ENCODE measurements at places on chromosomes 16 and 17.

- peak; percentile 39 for DNase-seq
These were observed 102.2 kb downstream of the RAP1GAP2 start for GRCh38 chr17:2898255-2898926.

GRCh38 chr17:64441772-64442540, 7.0 kb upstream of the MILR1 start:
- no peak for DNase-seq

DNA sequence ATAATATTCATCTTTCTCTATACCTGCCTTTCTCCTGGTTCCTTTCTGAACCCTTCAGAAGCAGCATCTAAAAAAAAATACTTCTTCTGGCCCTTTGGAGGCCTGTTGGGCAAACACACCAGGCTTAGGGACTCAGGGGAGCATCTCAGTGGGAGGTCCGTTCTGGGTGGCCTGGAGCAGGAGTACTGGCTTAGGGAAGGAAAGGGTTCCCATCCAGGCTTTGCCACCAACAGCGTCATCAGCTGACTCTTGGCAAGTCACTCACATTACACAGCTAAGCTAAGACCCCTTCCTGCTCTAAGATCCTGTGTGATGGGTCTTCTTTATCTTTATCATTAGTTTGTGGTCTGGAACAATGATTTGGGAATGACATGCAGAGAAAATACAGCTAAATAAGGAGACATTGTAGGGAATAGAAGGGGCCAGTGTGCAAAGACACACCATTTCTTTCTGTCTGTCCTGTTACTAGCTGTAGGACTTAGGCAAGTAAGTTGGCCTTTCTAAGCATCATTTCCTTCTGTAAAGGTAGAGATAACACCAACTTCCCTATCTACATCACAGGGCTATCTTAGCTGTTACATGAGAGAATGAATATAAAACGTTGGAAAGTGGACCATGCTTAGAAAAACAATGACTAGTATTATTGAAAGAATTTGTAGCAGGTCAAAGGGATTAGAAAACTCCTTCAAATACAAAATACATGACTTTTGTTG, 9.9 kb downstream of the PCTP start:
- no peak for DNase-seq

GRCh38 chr17:73371285-73371684, 59.5 kb upstream of the CDC42EP4 start:
- DNase-seq = no peak

GRCh38 chr17:37106049-37106448, 157.3 kb downstream of the AATF start:
- no peak for DNase-seq

DNA sequence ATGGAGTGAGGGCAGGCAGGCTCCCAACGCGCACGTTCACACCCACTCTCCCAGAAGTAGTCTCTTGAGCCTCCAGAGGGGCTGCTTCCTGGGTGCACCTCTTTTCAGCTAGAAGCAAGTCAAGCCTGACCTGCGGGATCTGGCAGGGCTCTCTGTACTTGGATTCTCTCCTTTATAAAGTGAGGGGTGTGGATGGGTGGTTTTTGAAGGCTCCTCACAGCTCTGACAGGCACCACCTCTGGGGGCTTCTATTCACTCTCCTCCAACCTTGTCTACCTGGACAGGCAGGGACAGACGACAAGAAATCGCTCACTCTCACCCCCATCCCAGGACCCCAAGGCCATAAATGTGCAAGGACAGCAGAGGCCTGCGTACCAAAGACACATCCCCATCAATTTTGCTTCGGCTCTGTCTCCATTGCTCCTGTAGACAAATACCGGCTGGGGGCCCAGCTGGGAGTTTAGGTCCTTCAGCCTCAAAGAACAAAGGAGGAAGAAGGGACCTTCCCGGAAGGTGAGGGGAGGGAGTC, 814 bp upstream of the DYNLL2 start:
- no peak for DNase-seq

- DNase-seq = no peak
These were observed 7.3 kb upstream of the DPEP3 start for GRCh38 chr16:67987460-67988160.

DNA sequence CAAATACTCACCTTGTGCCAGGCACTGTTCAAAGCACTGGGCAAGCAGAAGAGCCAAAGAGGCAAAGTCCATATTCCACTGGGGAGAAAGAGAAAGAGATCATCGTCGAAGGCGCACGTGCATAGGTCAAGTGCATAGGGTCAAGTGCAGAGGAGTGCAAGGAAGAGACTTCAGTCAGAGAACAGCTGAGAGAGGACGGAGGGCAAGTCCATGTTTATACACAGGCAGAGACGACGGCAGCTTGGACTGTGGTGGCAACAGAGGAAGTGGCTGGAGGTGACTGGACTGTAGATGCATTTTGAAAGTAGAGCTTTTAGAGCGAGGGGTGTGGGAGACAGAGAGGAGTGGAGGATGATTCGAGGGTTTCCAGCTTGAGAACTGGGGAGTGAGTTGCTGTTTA, 74.7 kb upstream of the SDK2 start:
- DNase-seq = peak; percentile 25
